Activated CD4-positive, alpha-beta T cell treated with anti-CD3 and anti-CD28 coated beads for 48 hours (primary cell): ENCODE measurements at places on chromosomes 7 and 10.

GRCh38 chr7:126305671-126306070 lies 947.1 kb downstream of the GRM8 start:
- no peak for DNase-seq

DNA sequence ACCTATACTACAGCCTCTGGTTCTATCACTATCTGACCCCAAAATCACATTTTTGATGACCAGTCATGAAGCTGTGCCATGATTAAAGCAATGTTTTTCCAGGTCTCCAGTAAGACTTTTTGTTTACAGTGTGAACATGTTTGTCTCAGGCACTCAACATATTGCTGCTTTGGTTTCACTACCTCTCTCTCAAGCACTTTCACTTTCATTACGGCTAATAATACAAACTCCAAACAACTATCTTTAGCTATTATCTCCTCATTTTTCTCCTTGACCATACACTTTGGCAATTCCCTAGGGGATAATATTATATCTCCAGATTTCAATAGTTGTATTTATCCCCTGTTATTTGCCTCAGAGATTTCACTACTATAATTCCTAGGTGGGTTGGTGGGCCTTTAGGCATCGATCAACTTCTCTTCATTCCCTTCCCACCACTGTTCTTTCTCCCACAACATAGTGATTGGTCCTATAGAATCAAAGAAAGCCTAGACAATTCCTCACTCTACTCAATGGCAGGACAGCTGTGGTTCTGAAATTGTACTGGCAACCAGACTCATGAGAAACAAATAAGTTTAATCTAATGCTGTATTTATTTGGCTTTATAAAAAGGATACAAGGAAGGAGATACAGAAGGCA lies 261.4 kb upstream of the ZWINT start:
- DNase-seq = no peak

GRCh38 chr10:43931308-43931930 lies 282.7 kb upstream of the ZNF32 start:
- no peak for DNase-seq

DNA sequence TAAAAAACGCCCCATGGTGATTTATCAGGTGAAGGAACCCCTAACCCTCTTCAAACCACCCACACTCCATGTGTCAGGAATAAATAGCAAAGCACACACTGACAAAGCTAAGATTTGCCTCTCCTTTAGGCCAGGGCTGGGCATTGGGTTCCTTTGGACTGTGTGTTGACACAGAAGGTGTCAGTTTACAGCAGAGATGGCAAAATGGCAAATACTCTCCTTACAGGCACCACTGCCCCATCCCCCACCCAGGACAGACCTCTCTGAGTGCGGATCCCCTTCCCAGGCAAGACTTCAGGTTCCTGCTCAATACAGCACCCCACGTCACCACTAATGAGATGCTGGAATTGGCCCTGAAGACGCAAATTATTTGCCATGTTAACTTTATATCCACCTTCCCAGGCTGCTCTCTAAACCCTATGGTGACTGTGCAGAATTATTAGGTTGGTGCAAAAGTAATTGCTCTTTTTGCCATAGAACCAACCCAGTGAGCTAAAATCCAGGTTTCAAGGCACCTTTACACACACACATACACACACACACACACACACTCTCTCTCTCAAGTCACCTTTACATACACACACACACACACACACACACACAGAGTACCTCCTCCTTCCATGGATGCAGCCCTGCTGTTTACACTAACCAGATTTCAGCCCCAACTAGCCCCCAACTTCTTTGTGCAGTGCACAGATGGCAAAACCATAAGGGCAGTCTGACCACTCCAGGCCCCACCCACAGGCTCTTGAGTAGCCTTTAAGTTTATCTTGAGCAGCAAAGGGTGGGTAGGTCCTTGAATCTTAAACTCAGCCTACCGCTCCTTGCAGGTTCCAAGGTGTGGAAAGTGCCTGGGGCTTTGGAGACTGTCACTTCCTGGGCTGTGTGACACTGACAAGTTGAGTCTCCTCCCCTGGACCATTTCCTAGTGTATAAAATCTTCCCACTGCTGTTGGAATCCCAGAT lies 4.0 kb upstream of the ZCCHC24 start:
- no peak for DNase-seq

GRCh38 chr10:86254526-86255174 lies 111.9 kb downstream of the GRID1 start:
- DNase-seq = no peak

GRCh38 chr7:25476863-25477499 lies 248.7 kb upstream of the NPVF start:
- DNase-seq = no peak

DNA sequence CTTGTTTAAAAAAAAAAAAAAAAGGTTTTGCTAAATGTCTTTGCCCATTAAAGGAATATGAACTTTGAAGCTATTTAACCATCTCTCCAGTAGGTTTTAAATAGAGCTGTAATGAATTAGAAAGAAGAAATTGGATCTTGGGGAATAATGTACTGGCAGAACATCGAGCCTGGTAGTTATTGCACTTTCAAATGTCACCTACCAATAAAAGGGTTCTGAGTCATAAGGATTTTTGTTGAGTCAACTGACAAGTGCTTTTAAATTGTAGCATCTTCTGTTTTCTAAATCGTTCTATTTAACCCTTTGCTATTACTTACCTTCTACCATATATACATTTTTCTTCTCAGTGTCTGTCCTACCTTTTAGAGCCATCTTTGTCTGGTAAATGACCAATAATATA lies 10.7 kb downstream of the CUTC start:
- DNase-seq = no peak

GRCh38 chr7:12738665-12739064 lies 51.2 kb downstream of the ARL4A start:
- DNase-seq = no peak

DNA sequence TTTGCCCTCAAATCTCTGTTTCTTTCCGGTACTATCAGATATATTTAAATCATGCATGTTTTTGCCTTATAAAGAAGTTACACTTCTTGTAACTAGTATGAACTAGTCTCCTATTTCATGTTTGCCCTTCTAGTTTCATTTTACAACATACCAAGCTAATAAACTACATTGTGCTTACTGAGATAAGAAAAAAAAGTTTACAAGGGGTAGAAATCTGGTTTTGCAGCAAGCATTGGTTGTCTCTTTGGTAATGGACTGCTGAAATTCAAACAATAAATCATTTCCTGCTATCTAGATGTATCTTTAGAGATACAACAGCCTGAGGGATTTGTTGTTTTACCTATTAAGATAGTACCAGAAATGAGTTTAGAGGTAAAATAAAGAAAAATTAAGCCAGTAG lies 18.8 kb downstream of the PTTG1IP2 start:
- DNase-seq = no peak

DNA sequence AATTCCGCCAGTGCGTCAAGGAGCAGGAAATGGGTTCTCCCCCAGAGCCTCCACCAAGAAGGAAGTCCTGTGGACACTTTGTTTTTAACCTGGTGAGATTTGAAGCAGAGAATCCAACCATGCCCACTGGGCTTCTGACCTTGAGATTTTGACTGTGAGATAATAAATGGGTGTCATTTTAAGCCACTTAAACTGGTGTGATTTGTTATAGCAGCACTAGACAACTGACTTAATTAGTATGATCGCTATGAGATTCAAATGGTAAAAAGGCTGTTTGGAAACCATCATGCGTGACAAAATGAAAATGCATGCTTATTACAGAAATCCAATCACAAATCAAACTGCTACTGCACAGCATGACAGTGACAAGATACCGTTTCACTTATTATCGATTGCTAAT lies 98.0 kb downstream of the ADAM12 start:
- DNase-seq = no peak

GRCh38 chr10:55793024-55793423 lies 568.0 kb downstream of the ZWINT start:
- no peak for DNase-seq

- DNase-seq = no peak
These were observed 150.2 kb downstream of the VPS50 start for GRCh38 chr7:93382362-93382761.

GRCh38 chr7:46522354-46522906 lies 601.4 kb upstream of the IGFBP3 start:
- DNase-seq = no peak

GRCh38 chr7:119320316-119320715 lies 952.7 kb upstream of the KCND2 start:
- DNase-seq = no peak

DNA sequence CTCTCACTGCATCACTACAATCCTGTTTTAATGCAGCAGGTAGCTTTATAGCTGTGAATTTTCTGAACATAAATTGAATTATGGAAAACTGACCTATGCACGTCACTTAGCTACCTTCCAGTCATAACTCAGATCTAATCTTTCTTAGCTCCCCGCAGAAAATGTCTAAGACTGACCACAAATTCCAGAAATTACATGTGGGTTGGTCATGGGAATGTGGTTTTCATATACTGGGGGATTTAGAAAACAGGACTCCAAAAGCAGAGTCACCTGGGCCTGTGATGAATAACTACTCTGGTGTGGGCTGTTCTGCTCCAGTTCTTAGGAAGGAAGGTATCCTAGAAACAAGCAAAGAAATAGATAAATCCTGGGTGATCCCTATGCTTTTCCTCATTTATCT lies 178.4 kb upstream of the LRRTM3 start:
- no peak for DNase-seq

GRCh38 chr7:135275971-135276580 lies 42.4 kb downstream of the STRA8 start:
- DNase-seq = no peak

GRCh38 chr7:51175316-51175991 lies 141.2 kb downstream of the COBL start:
- no peak for DNase-seq

DNA sequence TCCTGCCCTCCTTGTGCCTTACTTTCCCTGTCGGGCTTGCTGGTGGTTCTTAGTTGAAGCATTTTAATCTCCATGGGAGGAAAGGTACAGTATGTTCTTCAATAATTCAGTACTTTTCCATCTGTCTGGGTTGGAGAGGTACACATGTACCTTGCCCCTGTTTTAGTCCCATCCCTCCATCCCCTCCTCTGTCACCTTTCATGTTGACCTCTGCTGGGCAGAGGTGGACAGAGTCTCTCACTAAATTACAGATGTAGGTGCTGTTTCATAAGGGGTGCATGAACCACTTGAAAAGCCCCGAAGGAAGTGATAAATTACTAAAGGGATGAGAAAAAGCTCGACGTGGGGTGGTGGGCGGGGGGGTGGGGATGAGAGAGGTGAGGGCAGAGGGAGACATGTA lies 5.4 kb downstream of the AGFG2 start:
- DNase-seq = no peak

DNA sequence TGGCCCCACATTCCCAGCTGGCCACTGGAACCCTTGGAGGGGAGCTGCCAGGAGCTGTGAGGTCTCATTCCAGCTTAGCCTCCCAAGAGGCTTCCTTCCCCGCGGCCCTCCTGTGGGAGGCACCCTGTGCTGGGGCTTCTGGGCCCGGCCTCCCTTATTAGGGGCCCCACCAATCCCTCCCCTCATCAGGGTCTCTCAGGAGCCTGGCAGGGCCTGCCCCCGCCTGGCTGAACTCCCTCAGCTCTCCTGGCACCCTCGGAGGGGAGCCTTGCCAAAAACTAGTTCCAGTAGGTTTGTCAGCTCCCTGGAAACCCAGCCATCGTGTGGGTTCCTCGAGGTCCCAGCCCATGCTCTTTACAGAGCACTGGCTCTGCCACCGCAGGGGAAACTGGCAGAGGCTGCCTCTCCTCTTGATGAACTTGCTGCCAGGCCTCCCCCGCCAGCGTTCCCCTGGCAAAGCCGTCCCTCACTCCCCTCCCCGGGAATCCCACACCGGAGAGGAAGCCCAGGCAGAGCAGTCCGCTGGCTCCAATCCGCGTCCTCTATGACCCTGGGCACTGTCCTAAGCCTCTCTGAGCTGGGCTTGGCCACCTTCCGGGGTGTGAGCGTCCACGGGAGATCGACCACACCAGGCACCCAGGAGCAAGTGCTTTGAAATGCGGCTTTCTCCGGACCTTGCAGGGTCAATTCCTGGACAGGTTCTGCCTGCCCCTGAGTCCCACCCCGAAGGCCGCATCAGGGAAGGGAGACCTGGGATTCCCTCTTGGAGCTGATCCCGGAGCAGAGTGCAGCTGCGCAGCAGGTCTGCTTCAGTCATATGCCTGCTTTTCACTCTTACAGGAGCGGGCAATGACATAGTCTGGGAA lies 139.8 kb downstream of the ARHGAP22 start:
- DNase-seq = no peak

DNA sequence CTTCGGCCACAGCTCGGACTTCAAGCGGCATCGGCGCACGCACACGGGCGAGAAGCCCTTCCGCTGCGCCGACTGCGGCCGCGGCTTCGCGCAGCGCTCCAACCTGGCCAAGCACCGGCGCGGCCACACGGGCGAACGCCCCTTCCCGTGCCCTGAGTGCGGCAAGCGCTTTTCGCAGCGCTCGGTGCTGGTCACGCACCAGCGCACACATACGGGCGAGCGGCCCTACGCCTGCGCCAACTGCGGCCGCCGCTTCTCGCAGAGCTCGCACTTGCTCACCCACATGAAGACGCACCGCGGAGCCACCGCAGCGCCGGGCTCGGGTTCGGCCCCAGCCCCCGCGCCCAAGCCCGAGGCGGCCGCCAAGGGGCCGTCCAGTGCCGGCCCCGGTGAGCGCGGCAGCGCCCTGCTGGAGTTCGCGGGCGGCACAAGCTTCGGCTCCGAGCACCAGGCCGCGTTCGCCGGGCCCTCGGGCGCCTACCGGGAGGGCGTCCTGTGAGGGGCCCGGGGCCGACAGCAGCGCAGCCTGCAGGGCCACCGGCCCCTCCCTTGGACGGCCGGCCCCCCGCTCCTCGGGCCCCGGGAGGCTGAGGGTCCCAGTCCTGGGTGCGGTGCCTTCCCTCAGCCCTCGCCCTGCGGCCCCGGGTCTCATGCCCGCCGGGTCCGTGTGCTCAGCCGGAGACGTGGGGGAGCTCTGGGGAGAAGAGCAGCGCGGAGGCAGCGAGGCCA lies 17.2 kb downstream of the ZNF316 start:
- no peak for DNase-seq

DNA sequence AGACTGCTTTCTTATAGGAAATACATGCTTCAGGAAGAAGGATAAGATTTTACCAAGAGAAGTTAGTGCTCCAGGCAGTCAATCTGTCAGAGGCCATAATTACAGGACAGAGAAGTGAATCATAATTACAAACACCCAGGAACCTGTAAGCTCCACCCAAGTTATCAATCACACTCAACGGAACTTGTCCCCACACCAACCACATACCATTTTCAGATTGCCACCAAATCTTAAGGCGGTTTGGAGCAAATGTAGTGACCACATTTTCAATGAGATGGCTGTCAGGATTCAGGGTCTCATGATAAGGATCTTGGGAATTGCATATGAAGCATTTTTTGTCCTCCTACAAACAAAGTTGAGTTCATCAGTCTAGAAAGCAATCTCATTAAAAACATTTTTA lies 4.8 kb downstream of the LAMB1 start:
- no peak for DNase-seq

- no peak for DNase-seq
These were observed 5.4 kb downstream of the CPVL start for GRCh38 chr7:29140873-29141468.

DNA sequence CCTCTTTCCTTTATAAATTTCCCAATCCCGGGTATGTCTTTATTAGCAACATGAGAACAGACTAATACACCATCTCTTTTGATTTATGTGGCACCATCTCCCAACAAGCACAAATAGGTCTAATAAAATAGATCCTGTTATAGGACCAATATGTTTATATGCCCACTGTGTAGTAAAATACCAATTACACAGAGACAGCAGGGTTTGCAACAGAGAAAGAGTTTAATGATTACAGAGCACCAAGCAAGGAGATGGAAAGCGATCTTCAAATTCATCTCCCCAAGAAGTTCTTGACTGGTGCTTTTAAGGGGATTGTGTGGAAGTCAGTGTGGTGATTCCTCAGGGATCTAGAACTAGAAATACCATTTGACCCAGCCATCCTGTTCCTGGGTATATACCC lies 33.5 kb upstream of the TECTB start:
- DNase-seq = no peak

- no peak for DNase-seq
These were observed 92.9 kb downstream of the CTNNA3 start for GRCh38 chr10:67603086-67603485.
